ENCODE measurements at places on chromosomes 6 and 20. TPM values are rescaled to one million over a fixed set of nuclear protein-coding genes. Genes with fewer than 3 reads are reported as not detected.

The PHACTR1 gene
- 12.5 TPM for total RNA-seq

The KHDRBS2 gene
- not detected for total RNA-seq

The KCNQ5 gene
- total RNA-seq: not detected

The LPA gene
- not detected for total RNA-seq

The SLC39A7 gene
- total RNA-seq: 75.7 TPM

The CDKAL1 gene
- 12.0 TPM for total RNA-seq
